ENCODE measurements at places on chromosomes 4 and X.

GRCh38 chrX:115437841-115438595, 123.0 kb upstream of the PLS3 start:
- no peak for DNase-seq

GRCh38 chrX:22345884-22346283, 73.2 kb downstream of the CBLL2 start:
- no peak for DNase-seq

DNA sequence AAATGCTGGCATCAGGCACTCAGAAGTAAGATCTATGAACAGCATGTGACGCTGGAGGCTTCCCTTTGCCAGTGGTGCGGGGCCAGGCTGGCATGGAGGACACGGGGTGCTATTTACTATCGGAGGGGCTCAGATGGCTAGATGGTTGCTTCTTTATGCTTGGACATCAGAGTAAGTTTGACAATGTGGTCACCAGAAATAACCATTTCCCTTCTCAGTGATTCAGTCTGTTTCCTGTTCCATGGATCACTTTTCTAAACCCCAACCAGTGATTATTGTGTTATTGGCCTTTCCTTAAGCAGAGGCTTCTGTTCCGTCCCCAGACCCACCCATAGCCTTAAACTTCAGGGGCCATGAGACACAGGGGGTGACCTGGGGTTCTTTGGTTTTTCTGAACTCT, 55.4 kb upstream of the DHX15 start:
- DNase-seq = no peak

DNA sequence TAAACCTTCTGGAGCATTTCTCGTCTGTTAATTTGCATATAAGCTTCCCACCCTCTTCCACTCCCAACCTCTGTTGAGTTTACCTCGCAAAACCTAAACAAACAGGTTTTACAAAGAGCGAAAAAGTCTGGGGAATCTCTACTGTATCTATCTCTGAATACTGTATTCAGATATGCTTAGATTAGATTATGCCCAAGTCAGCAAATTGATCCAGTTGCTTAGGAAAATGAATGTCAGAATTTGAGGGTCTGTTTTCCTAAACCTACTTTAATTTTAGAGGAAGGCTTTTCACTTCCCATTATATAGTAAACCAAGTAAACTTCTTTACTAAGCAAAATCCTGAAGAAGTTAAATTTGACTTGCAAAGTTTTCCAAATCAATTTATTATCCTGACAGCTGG, 6.7 kb downstream of the CCNA2 start:
- DNase-seq = no peak

DNA sequence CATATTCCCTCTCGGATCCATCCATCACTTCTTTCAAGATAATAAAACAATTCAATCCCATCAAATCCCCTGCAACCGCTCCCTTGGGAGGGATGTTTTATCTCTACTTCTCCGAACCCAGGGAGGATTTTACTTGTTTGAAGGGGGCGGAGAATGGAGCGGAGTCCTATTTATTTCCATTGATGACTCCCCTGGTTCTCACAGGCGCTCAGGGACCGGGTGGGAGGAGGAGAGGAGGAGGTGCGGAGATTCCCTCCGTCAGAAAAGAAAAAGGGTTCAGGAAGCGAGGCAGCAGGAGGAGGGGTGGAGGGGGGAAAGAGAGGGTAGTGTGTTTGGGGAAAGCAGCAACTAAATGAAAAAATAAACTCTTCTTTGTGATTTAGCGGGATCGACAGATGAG, 2.1 kb downstream of the NDNF start:
- no peak for DNase-seq

DNA sequence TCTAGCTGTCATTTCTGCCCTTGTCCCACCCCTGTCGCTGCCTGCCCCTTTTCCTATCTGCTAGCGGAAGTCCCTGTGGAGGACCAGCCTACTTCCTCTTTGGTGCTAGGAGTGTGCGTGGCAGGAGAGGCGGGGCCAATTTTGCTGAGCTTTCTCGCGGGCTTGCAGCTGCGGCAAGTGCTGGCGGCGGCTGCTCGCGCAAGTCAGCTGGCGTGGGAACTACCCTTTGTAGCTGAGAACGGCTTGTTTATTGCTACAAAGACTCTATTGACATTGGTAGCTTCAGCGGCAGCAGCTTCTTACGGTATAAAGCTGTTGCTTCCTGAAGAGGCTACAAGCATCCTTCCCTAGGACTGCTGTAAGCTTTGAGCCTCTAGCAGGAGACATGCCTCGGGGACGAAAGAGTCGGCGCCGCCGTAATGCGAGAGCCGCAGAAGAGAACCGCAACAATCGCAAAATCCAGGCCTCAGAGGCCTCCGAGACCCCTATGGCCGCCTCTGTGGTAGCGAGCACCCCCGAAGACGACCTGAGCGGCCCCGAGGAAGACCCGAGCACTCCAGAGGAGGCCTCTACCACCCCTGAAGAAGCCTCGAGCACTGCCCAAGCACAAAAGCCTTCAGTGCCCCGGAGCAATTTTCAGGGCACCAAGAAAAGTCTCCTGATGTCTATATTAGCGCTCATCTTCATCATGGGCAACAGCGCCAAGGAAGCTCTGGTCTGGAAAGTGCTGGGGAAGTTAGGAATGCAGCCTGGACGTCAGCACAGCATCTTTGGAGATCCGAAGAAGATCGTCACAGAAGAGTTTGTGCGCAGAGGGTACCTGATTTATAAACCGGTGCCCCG, at the start of gene MAGEH1:
MAGEH1 (plus strand) TSS at position 138 of the 843 bp plus-strand sequence; CDS start at position 386, 248 bp downstream.
- DNase-seq = peak; percentile 88

Measured in activated naive CD4-positive, alpha-beta T cell treated with anti-CD3 and anti-CD28 coated beads, Interleukin-2, amount 10 ng/mL, durations not matched to agents 7 days and 5 days (primary cell).